Liver (tissue), 10 donors: ENCODE measurements at places on chromosomes 11 and 22. TPM values are rescaled to one million over a fixed set of nuclear protein-coding genes. Genes with fewer than 3 reads are reported as not detected.

Gene HEPACAM
- 3.3 TPM for total RNA-seq

Gene INSC
- 0.25 TPM for total RNA-seq

Gene TPBGL
- not detected for total RNA-seq

Gene PRR5L
- total RNA-seq, result 8.5 TPM

Gene CCDC15
- 3.5 TPM for total RNA-seq
